ENCODE measurements at places on chromosomes 1 and 21. TPM values are rescaled to one million over a fixed set of nuclear protein-coding genes. Genes with fewer than 3 reads are reported as not detected.
A peak's percentile ranks its signal among the peaks of the same experiment; 100 is the strongest.

EPHA10 gene
- 0.83 TPM for total RNA-seq

DNA sequence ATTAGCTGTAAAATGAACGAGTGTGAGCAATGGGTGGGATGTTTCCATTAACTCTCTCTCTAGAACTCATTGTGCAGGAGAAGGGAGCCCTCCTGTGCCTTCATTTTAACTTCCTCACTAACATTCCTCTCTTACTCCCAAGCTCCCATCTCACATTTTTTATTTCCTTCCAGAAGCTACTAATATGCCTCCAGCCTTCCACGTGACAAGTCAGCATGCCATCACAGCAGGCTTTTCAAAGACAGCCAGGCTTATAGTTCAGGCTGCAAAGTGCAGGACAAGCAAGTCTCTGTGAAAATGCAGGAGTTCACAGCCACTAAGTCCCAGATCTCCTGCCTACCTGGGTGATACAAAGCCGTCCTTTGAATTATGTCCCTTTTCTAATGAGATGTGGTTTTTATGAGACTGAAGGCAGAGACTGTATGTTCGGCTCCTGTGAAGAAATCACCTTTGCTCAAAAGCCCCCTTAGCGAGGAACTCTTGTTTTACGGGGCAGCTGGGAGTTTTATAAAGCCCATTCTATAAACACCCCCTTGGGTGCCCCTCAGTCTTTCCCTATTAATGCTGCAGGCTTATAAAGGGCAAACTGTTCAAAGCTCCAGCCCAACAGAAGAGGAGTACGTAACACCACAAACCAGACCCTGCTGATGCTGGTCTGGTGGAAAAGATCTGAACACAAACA, 14.8 kb upstream of the ANGPTL7 start:
- no peak for DNase-seq

DNA sequence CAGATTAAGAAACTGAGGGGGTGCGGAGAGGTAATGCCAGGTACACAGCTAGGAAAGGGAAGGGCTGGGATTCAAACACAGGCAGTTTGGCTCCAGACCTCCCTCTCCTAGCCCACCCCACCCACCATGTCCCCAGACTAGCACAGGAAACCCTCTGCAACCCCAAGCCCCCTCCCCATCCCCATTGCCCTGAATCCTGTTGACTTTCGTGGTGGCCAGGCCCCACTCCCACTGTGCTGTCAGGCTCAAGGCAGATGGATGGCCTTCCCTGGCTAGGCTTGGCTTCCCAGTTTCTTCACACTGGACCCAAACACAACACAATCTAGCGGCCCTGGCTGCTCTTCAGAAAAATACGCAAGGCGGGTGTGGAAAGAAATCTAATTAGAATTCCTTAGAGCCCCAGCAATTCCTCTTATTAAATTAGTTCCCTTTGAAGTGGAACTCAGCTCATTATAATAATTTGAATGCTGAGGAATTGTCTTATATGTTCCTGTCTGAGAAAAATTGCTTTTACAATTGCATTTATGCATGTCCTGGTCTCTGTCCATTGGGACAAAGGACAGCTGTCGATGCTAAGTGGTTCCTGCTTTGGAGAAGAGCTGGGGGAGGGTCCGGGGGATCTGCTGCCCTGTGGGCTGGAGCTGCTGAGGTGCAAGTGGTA, 97.4 kb downstream of the SYF2 start:
- no peak for DNase-seq

DNA sequence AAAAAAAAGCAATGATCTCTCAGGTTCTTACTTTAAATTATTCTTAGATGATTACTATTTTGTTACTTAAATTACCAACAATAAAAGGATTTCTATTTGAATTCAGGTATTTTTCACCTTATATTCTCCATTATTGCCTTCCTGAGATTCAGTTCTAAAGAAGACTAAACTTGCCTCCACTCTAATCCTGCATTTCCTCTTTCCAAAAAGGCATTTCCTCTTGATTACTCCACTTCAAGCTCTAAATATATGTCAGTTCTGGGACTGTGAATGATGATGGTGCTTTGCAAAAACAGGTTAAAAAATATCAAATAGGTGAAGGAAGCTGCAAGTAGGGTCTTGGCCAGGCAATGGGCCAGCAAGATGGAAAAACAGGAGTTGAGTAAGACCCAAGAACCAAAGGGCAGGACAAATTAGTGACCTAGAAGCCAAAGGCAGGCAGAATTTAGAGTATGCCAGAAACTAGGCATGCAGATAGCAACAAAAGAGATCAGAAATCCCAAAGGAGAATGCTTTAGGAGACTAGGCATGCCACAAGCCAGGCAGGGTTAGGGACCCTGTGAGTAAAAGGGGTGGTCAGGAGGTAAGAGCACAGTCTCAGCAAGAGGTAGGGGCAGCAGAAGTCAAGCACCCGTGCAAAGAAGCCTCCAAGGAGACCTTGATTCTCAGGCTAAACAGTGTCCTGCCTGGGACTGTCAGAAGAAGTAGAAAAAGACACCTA, 11.3 kb upstream of the DIPK1A start:
- DNase-seq = no peak

GRCh38 chr21:41616031-41616591, 108.2 kb upstream of the TMPRSS2 start:
- DNase-seq = peak; percentile 74

DNA sequence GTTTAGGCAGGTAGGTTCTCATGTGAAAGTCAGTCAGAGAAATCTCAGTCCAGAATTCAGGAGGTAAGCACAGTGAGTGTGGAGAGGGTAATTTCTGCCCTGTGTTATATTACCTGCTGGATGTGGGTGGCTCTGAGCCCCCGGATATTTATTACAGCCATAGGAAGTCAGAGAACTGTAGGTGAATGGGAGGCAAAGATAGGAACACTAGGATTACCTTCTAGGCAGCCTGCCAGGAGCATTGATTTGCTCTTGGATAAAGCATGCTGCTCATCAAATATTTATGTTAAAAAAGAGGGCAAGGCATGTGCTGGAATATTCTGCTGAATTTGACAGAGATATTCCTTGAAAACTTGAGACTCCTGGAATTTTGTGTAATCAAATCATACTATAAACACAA, 8.5 kb downstream of the GNG12 start:
- no peak for DNase-seq

FMO5 gene
- total RNA-seq = 1.9 TPM

DNA sequence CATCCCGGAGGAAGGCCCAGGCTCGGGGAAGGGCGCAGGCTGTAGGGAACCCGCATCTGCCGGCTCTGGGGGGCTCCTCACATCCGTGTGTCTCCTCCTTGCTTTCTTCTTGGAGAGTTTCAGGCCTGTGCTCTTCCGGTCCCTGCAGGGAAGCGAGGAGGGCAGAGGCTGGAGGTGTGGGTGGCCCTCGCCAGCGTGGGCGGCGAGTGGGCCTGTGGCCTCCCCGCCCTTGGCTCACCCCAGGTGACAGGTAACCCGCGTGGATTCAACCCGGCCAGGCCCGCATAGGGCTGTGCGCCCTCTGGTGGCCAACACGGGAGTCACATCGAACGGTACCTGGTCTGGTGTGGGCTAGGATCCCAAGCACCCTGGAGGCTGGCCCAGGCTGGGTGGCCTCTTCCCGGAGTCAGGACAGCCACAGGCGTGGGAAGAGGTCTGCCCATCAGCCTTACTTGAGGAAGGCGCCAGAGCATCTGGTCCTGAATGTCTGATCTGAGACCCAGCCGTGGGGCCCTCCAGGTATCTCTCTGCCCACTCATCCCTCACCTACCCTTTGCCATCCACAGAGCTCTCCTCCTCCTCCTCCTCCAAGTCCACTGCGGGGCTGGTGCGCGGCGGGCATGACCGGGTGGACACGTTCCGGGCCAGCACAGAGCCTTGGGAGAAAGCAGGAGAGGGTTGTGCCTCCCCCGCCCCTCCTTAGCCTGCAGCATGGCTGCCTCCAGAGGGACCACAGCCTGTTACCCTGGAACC, 9.6 kb upstream of the TNFRSF25 start:
- no peak for DNase-seq

C1orf105 gene
- not detected for total RNA-seq

GRCh38 chr1:185441605-185442004, 124.6 kb upstream of the IVNS1ABP start:
- DNase-seq = no peak

DNA sequence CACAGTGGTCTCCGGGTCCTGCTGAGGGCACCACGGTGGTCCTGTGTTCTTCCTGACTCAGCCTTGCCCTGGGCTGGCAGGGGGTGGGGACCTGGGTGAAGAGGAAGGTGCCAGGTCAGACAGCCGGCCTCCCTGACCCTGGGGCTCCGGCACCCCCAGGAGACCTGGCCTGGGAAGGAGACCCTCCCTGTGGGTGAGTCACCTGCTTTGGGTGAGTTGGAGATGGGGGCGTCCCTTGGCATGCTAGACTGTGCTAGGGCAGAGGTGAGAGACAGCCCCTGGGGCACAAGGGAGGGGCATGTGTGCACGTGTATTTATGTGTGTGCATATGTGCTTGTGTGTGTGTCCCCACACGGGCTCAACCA, 23.4 kb downstream of the SPSB1 start:
- DNase-seq = no peak

DNA sequence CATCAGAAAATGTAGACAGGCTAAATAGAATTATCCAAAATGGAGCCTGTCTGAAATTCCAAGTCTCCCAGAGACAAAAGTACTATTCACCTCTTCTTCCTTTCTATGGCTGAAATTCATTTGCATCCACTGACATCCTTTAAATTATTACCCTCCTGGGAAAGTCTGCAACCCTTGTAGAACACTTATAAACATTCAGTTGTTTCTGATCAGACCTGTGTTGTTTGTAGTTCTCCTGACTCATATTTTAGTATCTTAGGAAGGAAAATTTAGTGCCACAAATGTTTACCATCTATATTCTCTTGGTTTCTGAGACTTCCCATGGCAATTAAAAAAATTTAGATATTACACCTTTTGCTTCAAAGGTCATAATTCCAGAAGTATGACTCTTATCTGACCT, 69.6 kb upstream of the C1orf105 start:
- DNase-seq = no peak

DNA sequence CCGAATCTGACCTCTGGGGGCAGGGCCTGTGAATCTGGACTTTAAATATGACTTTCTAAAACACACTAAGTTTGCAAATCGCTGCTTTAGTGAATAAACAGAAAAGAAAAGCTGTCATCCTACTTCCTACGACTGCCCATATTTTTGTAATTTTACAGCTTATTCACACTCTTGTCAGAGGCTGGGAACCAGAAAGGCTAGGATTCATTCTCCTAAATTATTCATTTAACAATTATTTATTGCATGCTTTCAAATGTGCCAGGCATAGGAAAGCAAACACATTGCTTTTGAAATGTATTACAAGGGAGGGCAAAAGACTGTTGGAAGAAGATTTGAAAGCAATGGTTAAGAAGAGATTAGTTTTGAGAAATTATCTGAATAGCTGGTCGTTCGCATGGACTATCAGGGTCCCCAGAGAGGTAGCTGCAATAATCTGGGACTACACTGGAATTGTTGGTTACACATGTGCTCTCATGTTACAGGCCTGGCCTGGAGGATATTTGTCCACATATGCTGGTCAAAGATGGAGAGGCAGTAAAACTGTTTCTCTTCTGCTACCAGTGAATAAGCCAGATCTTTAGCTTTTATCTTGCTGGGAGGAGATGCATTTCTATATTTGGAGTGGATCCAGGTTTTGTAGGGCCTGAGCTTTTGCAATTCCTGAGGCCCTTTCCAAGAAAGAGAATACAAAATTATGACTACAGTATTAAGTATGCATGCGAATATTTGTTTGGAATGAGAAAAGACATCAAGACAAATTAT, 29.6 kb upstream of the SFPQ start:
- no peak for DNase-seq

DNA sequence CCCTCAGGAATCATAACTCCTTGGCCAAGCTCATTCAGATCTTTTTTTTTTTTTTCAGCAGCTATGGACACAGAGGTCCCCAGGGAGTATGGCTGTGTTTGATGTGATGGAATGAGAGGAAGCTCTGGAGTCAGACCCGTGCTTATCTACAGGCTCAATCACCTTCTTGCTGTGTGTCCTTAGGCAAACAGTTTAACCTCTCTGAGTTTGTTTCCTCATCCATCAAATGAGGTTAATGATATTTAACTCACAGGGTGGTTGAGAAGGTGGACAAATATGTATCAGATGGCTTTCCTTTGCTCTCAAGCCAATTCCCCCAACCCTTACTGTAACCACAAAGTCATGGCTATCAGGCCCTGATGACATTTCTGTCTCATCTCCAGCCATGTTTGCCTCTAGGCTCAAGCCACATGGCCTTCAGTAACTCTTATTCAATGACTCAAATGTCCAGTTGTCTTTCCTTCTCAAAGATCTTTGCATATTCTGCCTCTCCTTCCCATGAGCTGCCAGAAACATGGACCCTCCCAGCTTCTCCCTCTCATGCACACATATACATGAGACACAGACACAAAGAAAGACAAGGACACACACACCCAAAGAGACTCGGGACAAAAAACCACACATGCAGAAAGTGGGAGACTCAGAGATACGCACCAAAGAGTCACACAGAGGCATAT, 303.5 kb upstream of the KAZN start:
- DNase-seq = no peak

DNA sequence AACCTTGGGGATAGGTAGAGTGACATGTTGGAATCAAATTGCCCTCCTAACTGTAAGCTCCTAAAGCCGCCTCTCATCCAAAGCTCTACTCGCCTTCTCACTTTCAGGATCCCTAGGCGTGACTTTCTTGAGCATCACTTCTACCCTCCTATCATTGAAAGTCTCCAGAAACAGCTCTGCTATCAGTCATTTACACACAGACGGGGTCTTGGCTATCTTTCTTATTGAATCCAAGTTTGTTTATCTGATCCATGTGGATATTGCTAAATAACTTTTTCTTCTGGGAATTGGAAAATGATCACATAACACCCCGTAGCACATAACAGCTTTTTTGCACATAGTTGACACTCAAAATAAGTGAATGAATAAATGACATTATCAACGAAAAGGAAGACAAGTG, 216.4 kb upstream of the KIAA0040 start:
- no peak for DNase-seq

PARK7 gene
- 227 TPM for total RNA-seq

GRCh38 chr1:203548892-203549291, 54.9 kb downstream of the OPTC start:
- no peak for DNase-seq

DNA sequence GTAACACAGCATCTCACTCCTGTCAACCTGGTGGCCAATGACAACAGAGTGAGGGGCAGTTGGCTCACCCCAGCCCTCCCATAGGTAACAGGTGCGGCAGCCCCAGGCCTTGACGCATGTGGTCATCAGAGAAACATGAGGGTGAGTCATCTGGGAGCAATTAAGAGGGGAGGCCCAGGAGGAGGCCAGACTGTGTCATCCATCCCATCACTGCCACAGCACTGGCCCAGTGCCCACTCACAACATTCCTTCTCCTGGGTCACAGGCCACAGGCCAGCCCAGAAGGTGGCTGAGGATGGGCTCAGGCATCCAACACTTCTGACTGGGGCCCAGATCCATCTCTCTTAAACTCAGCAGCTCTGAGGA, 17.1 kb downstream of the TEX35 start:
- DNase-seq = peak; percentile 44

- DNase-seq = no peak
Observed at GRCh38 chr1:198201956-198202784, 45.4 kb downstream of the NEK7 start.

- no peak for DNase-seq
Observed at GRCh38 chr1:229153955-229154548, 116.9 kb upstream of the RAB4A start.

- DNase-seq = no peak
Observed at GRCh38 chr1:224859651-224860050, 69.8 kb upstream of the DNAH14 start.
